CD4-positive, alpha-beta T cell treated with Interleukin-6 at 100 ng/mL for 8 hours (primary cell): ENCODE measurements at places on chromosomes 2 and 18.

DNA sequence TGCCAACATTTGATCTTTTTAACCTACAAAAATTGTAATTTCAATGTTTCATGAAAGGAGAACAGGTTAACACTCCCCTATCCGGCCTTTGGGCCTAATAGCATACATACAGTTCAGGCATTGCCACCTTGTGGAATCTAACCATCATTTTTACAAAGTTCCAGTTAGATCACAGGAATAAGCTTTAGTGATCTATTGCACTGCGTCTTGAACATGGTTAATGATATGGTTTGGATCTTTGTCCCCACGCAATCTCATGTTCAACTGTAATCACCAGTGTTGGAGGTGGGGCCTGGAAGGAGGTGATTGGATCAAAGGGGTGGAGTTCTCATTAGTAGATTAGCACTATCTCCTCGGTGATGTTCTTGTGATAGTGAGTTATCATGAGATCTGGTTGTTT lies 58.2 kb upstream of the NEUROD1 start:
- no peak for DNase-seq

DNA sequence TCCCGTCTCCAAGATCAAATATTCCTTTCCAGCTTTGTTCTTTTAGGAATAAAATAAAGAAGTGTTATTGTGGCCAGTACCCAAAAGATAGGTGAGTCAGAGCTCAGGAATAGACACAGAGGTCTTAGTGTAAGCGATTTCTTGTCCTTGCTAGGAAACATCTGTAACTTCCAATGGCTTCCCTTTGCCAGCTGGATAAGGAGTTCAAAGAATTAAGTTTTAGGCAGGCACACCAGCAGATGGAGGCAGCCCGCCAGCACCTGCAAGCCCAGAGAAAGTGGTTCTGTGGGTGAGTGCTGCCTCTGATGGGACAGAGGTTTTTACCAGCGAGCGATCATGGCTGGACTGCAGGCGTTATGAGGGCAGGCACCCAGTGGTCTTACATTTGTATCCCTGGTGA lies 125.4 kb downstream of the MGAT5 start:
- DNase-seq, result no peak

DNA sequence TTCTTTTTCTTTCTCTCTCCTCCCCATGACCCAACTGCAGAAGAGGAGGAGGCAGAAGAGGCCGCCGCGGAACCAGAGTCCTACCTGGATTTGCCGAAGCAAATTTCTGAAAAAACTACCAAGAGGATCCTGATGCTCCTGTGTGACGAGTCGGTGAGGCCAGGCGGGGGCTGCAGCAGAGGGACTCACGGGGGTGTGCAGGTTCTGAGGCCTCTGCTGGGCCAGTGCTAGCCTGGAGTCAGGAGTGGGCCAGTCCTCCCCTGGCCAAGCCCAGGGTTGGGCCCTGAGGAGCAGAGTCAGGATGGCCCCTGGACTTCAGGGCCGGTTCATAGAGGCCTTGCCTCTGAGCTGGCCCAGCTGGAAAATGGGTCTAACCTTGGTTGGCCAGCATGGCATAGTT lies 29.3 kb downstream of the OTOF start:
- no peak for DNase-seq

- DNase-seq, result no peak
Observed at GRCh38 chr2:11310212-11310611, 34.2 kb downstream of the ROCK2 start.

DNA sequence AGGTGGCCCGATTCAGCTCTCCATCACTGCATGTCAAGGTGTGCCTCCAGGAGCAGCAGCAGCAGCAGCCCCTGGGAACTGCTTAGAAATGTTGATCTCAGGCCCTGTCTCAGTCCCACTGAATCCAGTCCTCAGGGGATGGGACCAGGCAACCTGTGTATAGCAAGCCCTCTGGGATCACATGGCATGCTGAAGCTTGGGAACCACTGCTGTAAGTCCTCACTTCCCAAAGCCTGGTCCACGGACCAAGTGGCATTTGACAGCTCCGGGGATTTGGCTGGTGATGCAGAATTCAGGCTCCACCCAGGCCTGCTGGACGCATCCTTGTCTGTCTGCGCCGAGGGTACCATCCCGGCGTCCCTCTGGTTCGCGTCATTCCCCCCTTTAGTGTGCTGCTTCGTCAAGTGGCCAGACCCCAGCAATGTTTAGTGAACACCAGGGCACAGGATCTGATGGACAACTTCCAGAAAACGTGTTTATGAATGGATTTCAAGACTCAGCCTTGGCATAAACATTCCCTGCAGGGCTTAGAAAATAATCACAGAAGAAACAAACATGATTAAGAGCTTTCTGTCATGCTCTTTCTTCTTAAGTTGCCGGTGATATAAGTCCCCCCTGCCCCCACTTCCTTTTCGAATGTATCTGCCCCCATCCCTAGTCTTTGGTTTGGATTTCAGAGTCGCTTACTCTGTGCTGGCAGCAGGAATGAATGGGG lies 234.0 kb downstream of the GBX2 start:
- no peak for DNase-seq

- DNase-seq, result no peak
Observed at GRCh38 chr2:47501374-47502200, 98.6 kb downstream of the MSH2 start.

DNA sequence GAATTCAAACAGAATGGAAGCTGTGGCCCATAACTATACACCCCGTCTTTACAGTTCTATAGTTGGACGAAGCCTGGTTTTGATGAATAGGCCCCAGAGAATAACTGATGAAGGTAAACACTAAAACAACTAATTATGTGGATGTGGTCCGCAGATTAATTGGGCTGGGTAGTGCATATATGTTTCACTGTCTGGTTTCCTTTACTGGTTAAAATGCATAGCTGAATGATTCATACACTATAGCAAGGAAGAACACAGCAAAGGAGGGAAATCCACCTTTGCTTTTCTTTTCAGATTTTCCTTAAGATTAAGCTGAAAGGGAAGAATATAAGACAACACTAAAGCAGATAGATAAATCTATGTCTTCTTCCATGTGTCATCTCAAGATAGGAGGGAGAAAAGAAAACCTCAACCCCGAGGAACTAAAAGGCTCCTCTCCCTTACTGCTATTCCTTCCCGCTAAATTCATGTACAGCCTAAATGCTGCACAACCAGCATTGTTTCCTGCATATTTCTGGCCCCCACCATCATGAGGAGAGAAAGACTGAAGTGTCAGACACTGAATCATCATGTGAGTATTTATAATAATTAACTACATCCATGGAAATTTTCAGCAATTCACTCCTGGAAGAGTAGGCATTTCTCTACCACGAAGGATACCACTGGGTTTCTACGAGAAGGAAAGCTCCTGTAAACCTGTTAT lies 297.1 kb upstream of the CCDC68 start:
- no peak for DNase-seq

DNA sequence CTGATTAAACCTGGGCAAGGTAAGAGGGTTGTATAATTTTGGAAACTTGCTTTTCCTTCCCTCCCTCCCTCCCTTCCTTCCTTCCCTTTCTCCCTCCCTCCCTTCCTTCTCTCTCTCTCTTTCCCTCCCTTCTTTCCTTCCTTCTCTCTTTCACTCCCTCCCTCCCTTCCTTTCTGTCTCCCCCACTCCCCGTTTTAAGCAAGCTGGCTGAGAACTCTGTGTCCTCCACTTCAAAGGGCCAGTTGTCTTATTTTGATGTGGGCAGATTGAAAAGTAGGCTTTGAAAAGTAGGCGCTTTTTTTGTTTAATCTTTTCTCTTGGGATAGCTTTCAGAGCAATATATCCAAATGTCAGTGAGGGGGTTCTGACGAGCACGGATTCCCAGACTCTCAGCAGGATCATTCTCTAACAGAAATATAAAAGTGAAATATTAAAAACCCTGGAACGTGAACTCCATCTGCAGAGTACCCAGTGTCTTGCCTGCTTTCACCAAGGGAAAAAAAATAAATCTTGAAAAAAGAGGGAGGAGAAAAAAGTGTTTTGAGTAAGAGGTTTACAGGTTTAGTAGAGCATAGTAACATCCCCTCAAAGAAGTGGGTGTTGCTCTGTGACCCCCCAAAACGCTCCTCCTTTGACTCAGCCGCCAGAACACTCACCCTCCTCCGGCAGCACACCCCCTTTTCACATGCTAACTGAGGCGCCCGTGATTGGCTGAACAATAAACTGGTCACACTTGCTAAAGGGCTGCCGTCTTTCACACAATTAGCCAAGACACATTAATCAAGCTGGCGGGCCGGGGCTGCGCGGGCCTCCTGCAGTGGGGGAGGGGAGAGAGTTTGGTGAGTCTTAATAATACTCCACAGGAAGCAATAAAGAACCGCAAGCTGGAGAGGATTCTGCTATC lies 52.2 kb downstream of the CDK15 start:
- DNase-seq, result no peak

- DNase-seq, result no peak
Observed at GRCh38 chr18:14784133-14784532, 36.2 kb downstream of the ANKRD30B start.

DNA sequence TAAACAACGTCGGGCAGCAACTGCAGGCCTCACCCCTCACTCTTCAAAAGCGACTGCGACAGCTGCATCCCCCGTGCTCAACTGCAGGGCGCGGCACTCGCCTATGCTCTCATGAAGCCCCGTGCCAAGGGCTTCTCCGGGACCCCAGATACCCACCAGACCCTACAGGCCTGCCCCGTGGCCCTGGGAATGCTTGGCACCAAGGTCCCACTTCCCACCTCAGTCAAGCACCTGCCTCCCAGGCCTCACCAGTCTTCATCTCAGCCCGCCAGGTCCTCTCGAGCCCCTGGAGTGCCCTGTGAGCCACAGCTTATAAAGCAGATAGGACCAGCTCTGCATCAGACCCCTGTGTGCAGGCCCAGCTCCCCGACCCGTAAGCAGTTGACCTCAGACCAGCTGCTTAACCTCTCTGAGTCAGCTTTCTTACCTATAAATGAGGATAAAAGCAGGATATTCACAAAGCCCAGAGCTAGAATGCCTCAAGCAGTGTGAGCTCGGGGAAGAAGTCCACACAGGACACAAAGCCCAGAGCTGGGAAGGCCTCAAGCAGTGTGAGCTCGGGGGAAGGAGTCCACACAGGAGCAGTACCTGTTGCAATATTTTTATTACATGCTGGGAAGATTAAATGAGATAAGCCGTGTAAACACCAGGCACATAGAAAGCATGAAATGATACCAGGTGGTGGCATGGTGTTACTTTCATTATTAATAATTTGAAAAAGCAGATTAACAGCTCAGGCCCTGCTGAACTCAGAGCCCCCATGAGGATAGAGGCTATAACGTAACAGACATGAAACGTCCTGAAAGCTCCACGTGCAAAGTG lies 96.9 kb downstream of the HDAC4 start:
- no peak for DNase-seq

DNA sequence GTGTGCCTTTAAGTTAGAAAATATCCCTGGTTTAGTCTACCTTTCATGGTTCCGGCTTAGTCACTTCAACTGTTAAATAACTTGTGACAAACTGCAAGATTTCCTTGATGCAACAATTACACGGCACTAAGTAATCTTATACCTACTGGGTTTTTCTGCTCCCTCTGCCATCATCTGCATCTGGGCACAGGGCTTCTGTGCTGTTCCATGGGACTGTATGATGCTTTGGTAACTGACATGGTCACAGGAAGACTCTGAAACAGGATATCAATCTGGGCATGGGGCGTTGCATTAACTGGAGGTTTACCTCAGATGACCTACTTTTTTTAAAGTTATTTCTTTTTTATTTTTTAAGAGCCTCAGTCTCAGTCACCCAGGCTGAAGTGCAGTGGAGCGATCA lies 365.4 kb downstream of the SS18 start:
- no peak for DNase-seq

- DNase-seq, result no peak
Observed at GRCh38 chr2:184824597-184824996, 226.3 kb downstream of the ZNF804A start.
